ENCODE measurements at places on chromosomes 12 and 14. TPM values are rescaled to one million over a fixed set of nuclear protein-coding genes. Genes with fewer than 3 reads are reported as not detected.

RNASE3 gene
- not detected for total RNA-seq

GRCh38 chr12:110790301-110790700, 47.6 kb upstream of the PPP1CC start:
- DNase-seq = no peak

DNA sequence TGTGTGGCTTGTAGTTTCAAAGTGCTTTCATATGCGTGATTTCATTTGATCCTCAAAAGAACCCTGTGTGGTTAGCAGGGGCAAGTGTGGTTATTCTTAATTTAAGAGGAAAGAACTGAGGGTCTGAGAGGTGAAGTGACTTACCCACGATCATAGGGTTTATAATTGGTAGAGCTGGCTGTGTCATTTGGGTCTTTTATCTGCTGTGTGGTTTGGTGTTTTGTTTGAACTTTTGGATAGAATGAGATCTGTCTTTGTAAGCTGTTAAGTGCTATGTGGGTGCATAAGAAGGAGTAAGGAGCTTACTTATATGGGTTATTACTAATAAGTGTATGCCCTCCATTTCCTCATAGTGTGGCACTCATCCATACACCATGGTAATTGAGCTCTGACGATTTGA, 190.0 kb downstream of the CACNA1C start:
- no peak for DNase-seq

PTPRO gene
- 17.8 TPM for total RNA-seq

DNA sequence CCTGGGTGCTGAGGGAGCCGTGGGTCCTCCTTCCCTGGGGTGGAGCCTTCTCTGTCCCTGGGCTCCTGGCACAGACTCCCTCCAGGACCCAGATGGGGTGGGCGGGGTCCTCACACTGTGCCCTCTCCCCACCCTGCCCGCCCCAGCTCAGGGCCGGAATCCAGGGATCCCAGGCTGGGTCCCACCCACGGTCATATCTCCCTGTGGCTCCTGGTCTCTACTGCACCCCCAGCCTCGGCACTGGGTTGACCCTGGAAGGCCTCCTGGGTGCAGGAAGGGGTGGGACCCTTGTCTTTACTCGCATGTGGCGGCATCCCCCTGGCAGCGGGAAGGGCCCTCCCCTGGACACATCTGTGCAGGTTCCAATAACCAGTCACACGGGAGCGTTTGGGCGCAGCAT, 75.8 kb upstream of the EIF5 start:
- no peak for DNase-seq

DNA sequence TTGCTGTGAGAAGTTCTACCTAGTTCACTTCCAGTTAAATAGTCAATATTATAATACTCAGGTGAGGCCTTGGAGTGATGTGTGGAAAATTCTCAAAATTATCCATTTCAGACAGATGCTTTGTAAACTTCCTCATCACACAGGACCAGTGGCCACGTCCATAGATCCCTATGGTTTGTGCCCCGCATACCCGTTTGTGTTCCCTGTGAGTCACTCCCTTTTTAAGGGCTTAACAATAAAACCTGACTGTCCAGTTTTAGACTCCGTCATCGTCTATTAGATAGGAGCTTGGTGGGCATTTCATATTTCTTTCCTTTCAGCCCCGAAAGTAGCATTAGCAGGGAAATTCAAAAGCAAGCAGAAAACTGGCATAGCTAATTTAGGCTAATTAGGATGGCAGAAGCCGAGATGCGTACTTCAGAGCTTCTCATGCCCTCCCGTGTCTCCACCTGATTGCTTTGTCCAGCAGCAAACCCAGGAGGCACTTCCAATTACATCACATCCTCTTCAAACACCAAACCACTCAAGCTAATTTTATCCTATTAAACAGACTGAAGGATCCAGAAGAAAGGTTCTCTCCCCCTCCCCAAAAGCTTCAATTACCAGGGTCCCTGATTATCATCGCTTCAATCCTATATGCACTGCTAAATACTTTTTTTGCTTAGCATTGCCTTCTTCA, 186.6 kb upstream of the OTX2 start:
- DNase-seq = no peak

- DNase-seq = no peak
These were observed 43.9 kb downstream of the RIN3 start for GRCh38 chr14:92557544-92557912.

SSTR1 gene
- total RNA-seq = not detected

TESPA1 gene
- total RNA-seq = 19.0 TPM

- peak; percentile 64 for DNase-seq
These were observed 686 bp downstream of the B4GALNT1 start for GRCh38 chr12:57632073-57632957.

GRCh38 chr12:57547288-57548012, 458 bp upstream of the DCTN2 start:
- no peak for DNase-seq

DNA sequence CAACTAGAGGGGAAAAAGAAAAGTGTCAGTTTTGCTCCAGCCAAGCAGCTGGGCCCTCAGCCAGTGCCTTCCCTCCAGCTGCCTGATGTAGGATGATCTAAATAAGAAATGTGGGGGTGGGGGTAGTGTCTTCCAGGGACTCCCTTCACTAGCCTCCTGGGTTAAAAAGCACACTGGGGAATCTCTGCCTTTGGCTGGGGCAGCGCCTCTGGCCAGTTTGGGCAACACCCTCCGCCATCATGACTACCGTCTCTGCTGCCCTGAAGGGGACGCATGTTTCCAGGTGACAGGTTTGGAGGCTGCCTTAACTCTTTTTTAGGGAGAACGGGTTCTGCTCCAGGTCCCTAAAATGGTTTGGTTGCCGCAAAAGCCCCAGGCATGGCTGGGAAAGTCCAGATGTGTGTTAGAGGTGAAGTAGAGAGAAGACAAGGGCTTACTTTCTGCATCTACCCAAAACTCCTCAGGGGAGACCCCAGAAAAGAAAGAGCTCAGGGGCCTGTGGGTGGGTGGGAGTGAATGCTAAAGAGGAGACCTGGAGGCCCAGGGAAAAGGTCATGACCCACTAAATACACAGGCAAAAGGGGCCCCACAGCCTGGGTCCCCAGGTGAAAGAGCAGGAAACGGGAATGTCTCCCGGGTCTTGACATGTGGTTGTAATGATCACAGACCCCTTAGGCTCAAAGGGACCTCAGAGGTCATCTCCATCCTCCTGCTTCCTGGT, 132.8 kb upstream of the CCND2 start:
- no peak for DNase-seq

DNA sequence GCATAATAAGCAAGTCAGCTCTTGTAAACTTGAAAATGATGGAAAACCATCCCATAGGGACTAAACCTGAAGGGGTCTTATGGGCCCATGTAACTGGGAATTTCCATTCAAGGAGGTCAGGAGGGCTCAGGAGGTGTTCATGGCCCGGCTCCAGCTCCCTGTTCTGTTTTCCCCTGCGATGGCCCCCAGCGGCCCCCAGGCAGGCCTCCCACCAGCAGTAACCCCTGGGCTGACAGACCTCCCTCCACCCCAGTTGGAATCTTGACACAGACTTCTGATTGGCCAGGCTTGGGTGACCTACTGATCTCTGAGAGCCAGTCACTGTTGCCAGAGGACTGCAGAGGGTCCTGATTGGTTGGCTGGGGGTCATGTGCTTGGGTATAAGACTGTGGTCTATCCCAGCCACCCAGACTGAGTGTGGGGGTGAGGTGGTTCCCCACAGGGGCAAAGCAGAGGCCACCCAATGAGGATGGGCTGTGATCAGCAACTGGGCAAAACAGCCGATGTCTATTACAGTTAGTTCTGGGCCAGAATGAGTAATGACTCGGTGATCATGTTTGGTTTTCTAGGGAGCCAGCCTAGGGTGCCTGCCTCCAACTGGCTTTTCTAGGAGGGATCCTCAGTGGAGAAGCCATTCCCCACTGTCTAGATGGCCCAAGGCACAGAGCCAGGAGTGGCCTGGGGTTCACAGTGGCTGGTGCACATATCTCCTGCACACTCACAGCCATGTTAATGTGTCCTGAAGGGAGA, 27.0 kb downstream of the RHOF start:
- no peak for DNase-seq

BBOF1 gene
- total RNA-seq = 3.4 TPM

- no peak for DNase-seq
These were observed 188.3 kb upstream of the C14orf180 start for GRCh38 chr14:104390941-104391901.

GRCh38 chr12:108930155-108930554, 50.3 kb downstream of the DAO start:
- DNase-seq = peak; percentile 47

RD3L gene
- total RNA-seq = not detected

CAPZA3 gene
- not detected for total RNA-seq

GRCh38 chr14:90649083-90649482, 167.1 kb downstream of the TTC7B start:
- DNase-seq = no peak

RFLNA gene
- total RNA-seq = not detected

- no peak for DNase-seq
These were observed 2.0 kb upstream of the PLXNC1 start for GRCh38 chr12:94146166-94146936.

GRCh38 chr12:113159937-113160336, 10.4 kb downstream of the CFAP73 start:
- DNase-seq = no peak

DNA sequence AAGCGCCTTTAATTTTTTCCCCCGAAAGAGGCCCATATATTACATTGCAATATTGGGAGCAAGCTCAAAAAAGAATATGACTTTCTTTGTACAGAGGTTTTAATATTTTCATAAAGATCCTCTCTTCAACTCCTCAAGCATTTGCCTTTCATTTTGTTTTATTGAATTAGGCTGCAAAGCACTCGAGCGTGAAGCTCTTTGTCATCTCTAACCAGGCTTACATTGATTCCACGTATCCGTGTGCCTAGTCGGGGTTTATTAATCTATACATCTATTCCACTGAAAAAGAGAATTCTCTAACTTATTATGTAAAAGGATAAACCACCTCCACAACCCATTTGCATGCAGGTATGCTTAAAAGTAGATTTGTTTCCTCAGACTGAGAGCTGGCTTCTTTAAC, 234.8 kb upstream of the TMPO start:
- DNase-seq = no peak

DNA sequence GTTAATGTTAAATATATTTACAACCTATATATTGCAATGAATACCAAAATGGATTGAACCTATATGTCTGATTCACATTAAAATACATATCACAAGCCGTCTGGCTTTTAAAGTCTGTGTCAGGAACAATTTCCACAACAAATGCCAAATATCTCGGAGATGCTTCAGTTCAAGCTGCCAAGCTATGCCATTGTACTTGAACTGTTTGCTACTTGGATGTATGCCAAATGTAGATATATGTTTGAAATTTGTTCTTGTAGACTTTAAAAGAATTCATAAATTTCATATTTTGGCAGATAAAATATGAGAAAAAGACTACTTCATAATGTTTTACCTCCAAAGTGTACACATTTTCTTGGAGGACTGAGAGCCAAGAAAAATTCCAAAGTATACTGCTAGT, 37.0 kb downstream of the WASHC3 start:
- no peak for DNase-seq

GRCh38 chr14:35196571-35196970, 74.2 kb downstream of the PRORP start:
- no peak for DNase-seq
